Lung microvascular endothelial cell (primary cell): ENCODE measurements at places on chromosomes 7 and 10. TPM values are rescaled to one million over a fixed set of nuclear protein-coding genes. Genes with fewer than 3 reads are reported as not detected.

ZNF277 gene
- 34.9 and 45.3 TPM in 2 replicates for total RNA-seq

NPY4R2 gene
- total RNA-seq: not detected in 2 replicates

SNCG gene
- total RNA-seq: 46.2 and 112 TPM in 2 replicates

PLXDC2 gene
- total RNA-seq: 0.87 and 9.1 TPM in 2 replicates

KLF14 gene
- not detected in 2 replicates for total RNA-seq
